Purkinje cell (primary cell): ENCODE measurements at places on chromosomes 7 and 10. TPM values are rescaled to one million over a fixed set of nuclear protein-coding genes. Genes with fewer than 3 reads are reported as not detected.

The CACNB2 gene
- polyA plus RNA-seq = 102 and 134 TPM in 2 replicates

The EVX1 gene
- polyA plus RNA-seq = not detected in 2 replicates

The TRIM56 gene
- 0.06 and 0.19 TPM in 2 replicates for polyA plus RNA-seq

The CRYGN gene
- not detected in 2 replicates for polyA plus RNA-seq

The SAP25 gene
- polyA plus RNA-seq = not detected in 2 replicates

The MSMB gene
- not detected in 2 replicates for polyA plus RNA-seq

The GNAI1 gene
- 250 and 276 TPM in 2 replicates for polyA plus RNA-seq

The MACC1 gene
- 0.15 TPM in 1 of 2 replicates, not detected in the other for polyA plus RNA-seq

The UNCX gene
- polyA plus RNA-seq = 0.12 TPM in 1 of 2 replicates, not detected in the other

The STRA8 gene
- not detected in 2 replicates for polyA plus RNA-seq

The DENND2A gene
- 0.99 and 1.4 TPM in 2 replicates for polyA plus RNA-seq

The LRRC17 gene
- polyA plus RNA-seq = 0.63 and 2.8 TPM in 2 replicates

The LRGUK gene
- polyA plus RNA-seq = 0.24 TPM in 1 of 2 replicates, not detected in the other

The CALHM1 gene
- polyA plus RNA-seq = 0.40 TPM in 1 of 2 replicates, not detected in the other

The PRLHR gene
- not detected in 2 replicates for polyA plus RNA-seq

The VIPR2 gene
- polyA plus RNA-seq = not detected in 2 replicates

The TBXAS1 gene
- 0.32 and 2.6 TPM in 2 replicates for polyA plus RNA-seq

The PCGF6 gene
- 2.3 and 3.4 TPM in 2 replicates for polyA plus RNA-seq

The METTL27 gene
- 1.1 TPM in 1 of 2 replicates, not detected in the other for polyA plus RNA-seq

The SEC61A2 gene
- polyA plus RNA-seq = 36.1 and 44.2 TPM in 2 replicates
